Keratinocyte (primary cell): ENCODE measurements at places on chromosomes 5 and 9.
A peak's percentile ranks its signal among the peaks of the same experiment; 100 is the strongest.

DNA sequence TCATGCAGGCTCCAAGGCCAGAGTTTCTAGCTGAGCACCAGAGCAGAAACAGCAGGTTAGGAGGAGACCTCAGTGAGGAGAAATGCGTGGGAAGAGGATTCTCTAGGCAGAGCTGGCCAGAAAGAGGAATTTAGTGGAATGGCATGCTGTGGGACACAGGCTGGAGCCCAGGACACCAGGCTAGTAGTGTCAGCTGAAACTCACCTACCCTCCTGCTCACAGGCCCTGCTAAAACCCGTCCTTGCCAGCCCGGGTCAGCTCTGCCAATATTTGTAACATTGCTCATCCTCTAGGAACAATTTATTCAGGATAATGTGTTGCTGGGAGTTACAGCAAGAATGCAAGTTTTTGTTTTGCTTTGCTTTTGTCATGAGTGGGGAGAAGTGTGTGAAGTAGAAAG is 40.2 kb upstream of the AGXT2 start:
- no peak for DNase-seq

DNA sequence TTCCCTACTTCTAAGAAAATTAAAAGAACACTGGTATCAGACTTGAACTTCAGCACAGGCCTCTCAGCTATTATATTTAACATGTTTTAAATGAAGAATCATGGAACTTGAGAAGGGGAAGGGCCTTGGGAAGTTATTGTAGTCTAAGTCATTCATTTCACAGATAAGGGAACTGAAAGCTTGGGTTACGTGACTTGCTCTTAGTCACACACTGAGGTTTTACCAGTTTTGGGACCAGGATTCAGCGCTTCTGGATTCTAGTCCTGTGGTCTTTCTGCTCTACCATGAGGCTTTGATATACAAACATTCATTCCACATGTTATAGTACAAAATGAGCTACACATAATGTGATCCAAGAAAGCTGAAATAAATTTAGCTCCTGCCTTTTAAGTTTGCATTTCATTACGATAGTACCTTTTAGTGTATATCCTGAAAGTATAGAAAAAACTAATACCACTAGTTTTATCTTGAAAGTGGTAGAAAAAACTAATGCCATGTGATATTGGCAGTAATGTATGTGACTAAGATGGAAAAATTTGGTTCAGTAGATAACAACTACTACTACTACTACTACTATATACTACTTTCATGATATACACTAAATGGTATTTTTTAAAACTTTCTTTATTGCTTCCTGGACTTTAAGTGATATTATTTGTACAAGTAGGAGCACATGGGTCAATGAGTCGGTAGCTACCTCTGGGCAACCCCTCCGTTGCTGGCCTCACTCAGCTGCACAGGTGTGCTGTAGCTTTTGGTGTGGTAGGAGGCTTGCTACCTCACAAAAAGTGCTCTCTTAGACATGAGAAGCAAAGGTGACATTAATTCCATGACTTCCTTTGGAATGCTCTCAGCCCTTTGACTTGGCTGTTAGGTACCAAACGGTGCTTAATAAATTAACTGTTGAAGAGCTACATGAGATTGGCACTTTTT is 40.7 kb downstream of the F2RL2 start:
- DNase-seq: no peak

GRCh38 chr5:138853132-138853531 is 22.0 kb downstream of the LRRTM2 start:
- no peak for DNase-seq

DNA sequence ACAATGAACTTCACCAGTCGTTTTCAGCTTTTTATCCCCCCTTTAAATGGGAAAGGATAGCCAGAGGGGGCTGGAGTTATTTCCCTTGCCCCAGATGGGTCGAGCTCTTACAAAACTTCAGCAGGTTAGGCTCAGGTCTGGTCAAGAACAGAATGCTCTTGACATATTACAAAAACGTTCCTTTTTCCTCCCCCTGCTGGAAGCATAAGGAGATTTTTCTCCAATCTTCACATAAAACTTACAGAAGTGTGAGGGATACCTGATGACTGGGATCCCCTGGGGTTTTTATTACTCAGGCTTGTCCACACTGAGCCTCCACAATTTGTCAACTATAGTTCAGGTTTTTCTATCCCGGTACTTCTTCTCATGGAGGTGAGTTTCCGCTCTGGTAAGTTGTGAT is 60.8 kb downstream of the CSF2 start:
- no peak for DNase-seq

GRCh38 chr5:2020730-2021129 is 138.0 kb upstream of the IRX4 start:
- DNase-seq: no peak

DNA sequence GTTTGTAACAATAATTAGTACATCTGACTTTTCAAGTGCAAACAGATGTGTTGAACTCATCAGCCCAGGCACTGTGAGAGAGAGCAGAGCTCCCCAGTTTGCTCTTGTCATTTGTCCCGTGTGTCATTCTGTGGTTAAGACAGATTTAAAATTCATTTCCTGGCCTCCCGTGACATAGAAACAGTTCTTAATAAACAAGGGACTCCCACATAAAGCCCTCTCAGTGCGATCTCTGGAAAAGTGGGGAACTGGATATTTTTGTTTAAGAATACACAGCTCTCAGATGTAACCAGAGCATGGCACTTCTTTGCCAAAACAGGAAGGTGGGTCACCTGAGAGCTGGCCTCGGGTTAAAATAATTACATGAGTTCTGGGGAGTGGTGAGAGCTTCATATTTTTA is 58.6 kb downstream of the PRKACG start:
- no peak for DNase-seq

- peak; percentile 30 for DNase-seq
These were observed 43.0 kb downstream of the STRBP start for GRCh38 chr9:123225374-123225813.

GRCh38 chr9:129320575-129321285 is 142.7 kb upstream of the IER5L start:
- DNase-seq: no peak

DNA sequence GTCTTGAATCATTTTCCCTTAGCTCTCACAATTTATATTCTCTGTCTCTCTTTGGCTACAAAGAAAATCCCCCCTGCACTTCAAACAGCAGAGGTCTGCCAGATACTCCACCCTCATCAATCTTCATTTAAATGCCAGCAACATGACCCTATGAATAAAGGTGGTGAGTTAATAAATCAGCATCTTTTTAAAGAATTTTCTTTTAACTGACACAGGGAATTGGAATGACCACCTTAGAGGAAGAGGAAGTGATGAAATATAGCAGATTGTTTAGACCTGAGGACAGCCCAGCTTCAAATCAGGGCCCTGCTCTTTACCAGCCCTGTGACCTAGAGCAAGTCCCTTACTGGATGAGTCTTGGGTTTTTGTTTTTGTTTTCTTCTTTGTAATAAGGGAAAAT is 223.1 kb upstream of the PAPPA start:
- DNase-seq: no peak

GRCh38 chr5:167582886-167583285 is 708.6 kb upstream of the WWC1 start:
- no peak for DNase-seq

DNA sequence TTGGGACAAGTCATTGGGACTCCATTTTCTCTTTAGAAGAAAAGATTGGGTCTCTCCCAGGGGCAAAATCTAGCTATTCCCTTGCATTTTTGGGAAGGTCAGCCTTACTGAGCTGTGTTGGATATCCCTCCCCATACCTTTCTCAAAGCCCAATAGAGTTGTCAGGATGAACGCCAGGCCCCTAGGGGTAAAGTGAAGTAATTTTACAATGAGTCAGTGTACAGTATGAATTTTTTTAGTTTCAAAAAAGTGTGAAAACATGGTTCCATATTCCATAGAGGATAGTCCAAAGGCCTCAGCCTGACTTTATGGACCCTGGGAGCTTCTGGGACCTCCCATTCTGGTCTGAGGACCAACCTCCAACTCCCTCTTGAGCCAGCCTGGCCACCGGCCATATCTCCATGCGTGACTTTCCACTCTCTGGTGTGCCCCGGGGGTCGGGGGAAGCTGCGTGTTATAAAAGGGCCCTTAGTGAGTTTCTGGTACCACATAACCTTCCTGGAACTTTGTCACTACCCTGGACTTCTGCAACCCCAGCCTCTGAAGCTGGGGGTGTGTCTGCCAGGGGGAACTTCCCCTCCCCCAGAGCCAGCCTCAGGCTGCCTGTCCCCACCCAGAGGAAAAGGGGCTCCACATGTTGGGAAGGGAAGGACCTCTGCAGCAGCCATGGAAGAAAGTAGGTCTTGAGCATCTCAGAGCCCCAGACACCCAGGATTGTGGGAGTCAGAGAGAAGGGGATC is 52.4 kb upstream of the SYNPO start:
- DNase-seq: no peak

- DNase-seq: no peak
These were observed 5.9 kb downstream of the FAM163B start for GRCh38 chr9:133603135-133603927.

DNA sequence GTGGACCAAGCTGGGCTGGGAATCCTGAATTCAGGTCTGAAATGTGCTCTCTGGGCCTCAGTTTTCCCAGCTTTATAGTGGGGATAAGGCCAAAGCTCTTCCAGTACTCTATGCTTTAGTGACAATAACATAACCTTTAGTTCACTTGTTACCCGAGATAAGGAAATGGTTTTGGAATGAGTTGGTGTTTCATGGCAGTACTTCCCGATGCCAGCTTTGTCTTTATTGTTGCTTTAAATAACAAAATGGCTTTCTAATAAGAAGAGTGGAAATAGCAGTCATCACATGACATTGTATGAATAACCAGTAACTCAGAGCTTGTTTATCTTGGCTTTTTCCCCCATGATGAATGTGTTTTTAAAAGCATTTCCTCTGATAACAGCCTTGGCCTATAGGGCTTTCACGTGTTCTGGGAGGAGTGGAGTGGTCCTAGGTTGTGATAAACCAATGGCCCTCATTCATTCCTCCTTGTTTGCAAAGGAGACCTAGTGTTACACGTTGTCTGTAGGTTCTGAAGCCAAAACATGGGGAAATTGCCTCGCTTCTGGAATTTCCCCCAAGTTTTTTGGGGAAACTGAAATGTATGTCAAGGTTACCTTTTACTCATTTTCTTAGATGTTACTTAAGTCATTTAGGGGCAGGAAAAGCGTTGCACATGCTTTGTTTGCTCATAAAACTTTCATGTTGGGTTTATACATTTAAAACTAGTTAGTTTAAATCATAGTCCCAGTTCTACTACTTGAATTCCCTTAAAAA is 53.7 kb downstream of the ZNF618 start:
- DNase-seq: no peak
